DMS79 (cell line): ENCODE measurements at places on chromosomes 4 and X.

DNA sequence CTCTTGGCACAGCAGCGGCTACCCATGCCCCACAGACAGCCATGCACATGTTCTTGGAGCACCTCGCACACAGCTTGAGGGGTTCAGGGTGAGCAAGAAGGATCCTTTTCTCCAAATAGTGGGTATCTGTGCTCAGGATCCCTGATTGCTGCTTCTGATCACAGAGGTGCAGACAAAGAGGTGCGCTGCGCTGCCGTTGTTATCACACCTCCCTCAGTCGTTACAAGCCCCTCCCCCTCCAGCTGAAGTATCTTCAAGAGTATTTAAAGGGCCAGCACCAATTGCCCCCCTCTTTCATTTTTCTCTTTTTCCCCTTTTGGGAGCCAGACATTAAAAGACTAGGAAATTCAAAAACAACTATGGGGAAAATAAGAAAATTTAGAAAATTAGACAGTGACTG is 44.3 kb downstream of the NELFA start:
- no peak for DNase-seq

DNA sequence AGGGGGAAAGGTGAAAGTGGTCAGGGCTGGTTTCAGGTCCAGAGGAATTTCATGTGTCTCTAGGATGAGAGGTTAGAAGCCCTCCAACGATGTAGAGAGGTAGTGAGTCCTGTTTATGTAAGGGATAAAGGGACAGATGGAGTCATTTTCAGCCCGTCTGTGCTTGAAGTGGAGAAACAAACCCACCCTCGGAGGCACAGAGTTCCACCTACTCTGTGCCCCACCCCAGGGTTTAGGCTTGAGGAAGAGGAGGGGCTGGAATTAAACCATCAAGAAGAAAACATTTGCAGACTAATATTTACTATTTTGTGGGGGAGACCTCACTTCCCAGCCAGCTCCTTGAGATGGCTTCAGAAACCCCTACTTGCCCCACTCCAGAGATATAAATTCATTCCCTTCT is 868 bp upstream of the GNL3L start:
- DNase-seq = no peak

DNA sequence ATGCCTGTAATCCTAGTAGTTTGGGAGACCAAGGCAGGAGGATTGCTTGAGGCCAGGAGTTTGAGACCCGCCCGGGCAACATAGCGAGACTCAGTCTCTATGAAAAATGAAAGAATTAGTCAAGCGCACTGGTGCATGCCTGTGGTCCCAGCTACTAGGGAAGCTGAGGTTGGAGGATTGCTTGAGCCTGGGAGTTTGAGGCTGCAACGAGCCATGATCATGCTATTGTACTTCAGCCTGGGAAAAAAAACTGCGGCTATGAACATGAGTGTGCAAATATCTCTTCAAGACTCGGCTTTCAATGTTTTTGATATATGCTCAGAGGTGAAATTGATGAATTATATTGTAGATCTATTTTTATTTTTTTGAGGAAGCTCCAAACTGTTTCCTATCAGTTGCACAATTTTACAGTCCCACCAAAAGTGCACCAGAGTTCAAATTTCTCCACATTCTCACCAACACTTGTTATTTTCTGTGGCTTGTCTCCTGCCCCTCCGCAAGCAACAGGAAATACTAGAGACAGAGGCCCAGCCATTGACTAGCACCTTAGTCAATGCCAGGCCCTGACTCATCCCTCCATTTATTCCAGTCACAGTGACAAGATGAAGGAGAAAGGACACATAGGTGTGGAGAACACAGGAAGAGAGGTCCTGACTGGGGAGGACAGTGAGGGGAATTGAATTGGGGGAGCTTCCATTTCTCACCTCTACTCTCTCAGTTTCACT is 33.1 kb upstream of the ZNF41 start:
- DNase-seq = no peak

DNA sequence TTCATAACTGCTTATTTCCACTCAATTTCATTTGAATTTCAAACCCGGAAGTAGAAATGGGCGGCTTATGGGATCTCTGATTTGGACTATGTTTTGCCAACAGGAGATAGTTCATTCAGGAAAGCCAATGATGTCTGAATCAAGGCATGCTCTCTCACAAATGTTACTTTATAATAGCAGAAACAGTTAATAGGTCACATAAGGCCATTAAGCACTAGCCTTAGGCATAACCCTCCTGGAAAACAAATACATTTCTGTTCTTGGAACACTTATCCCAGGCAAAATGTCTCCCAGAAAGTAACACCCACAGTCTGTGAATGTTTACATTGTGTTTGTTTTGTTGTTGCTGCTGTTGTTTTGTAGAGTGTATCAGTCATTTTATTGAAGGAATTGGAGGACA is 1347.2 kb upstream of the PCDH7 start:
- no peak for DNase-seq

GRCh38 chrX:42955349-42955748 is 177.4 kb upstream of the PPP1R2C start:
- DNase-seq = no peak

- no peak for DNase-seq
These were observed 10.2 kb downstream of the ABCD1 start for GRCh38 chrX:153734871-153735270.
